Left ventricle myocardium inferior (tissue), 1 donor: ENCODE measurements at places on chromosomes 12 and 14. TPM values are rescaled to one million over a fixed set of nuclear protein-coding genes. Genes with fewer than 3 reads are reported as not detected.

DNA sequence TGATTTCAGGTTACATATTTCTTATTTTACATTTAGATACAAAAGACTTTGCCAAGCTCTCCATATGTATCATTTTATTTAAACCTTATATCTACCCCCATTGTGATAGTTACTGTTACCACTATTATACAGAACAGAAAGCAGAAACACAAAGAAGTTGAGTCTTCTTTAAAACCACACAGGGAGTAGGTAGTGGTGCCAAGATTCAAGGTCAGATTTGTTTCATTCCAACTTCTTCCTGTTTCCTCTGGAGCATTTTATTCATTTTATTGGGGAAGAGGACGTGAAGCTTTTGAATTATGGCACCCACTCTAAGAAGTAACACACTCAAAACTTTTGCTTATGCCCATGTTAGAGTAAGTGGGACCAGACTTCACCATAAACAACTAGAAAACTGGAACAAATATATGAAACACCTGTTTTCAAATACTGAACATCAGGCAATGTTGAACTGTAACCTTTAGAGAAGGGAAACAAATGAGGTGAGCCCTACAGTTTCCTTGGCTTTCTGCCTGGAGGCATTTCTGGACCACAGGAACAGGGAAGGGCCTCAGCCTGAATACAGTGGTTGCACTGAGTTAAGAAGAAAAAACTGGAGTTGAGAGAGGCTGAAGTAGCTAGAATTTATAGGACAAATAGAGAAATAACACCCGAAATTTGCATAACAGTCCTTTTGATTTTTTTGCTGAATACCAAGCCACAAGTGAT is 160.4 kb upstream of the SSTR1 start:
- no peak for DNase-seq
- no peak overlapping the region for H3K4me3 ChIP-seq
- no peaks in the 10 kb centered on the region for H3K36me3 ChIP-seq
- no peaks in the 10 kb centered on the region for H3K27me3 ChIP-seq
- H3K4me1 ChIP-seq, result no peaks in the 10 kb centered on the region

DNA sequence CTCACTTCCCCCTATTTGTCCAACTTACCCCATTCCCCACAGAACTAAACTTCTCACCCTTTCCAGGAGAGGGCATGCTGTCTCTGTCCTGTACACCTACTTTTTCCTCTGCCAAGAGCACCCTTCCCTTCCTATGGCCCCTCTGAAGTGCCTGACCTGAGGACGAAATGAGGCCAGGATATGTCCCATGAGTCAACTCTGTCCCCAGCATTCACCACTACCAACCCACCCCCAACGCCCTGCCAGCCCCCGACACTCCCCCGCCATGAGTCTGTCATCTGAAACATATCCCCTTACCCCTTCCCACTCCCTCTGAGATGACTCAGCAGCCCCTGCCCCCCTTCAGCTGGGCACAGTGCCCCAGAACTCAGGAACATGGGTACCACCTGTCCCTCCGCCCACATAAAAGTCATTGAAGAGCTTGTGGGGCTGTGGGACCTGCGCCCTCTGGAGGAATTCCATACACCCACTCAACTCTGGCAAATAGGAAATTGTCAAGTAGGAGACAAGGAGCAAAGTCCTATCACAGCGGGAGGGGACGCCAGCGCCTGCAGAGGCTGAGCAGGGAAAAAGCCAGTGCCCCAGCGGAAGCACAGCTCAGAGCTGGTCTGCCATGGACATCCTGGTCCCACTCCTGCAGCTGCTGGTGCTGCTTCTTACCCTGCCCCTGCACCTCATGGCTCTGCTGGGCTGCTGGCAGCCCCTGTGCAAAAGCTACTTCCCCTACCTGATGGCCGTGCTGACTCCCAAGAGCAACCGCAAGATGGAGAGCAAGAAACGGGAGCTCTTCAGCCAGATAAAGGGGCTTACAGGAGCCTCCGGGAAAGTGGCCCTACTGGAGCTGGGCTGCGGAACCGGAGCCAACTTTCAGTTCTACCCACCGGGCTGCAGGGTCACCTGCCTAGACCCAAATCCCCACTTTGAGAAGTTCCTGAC is 26.3 kb downstream of the ITGA7 start:
- peak; percentile 54 for DNase-seq
- H3K4me1 ChIP-seq, result peaks cover 24% of the 10 kb centered on the region
- H3K27me3 ChIP-seq, result no peaks in the 10 kb centered on the region
- peak overlapping the region; percentile 62 for H3K4me3 ChIP-seq

GRCh38 chr12:49951411-49952240 is 1.1 kb downstream of the AQP2 start:
- H3K27me3 ChIP-seq, result peaks cover 50% of the 10 kb centered on the region
- H3K27ac ChIP-seq, result no peak overlapping the region
- no peak for DNase-seq
- no peaks in the 10 kb centered on the region for H3K4me1 ChIP-seq
- no peak overlapping the region for H3K4me3 ChIP-seq

DNA sequence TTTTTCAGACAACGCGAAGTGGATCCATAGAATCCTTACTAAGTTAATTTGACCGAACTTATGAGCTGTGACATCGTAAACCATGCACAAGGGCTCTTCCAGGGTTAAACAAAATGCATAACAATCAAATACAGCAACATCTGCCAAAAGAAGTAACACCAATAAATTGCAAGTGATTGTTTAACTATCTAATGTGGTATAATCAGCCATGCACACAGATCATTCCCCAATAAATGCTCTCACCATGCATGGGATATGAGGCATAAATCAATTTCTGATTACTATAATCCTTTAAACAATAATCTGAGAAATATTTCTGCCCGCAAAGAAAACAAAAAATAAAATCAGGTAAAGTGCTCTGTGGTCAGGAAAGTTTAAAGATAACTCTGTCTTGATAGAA is 7.7 kb upstream of the PLEKHG7 start:
- no peak overlapping the region for H3K27ac ChIP-seq
- no peaks in the 10 kb centered on the region for H3K4me1 ChIP-seq
- H3K36me3 ChIP-seq, result no peaks in the 10 kb centered on the region
- DNase-seq, result no peak
- no peak overlapping the region for H3K4me3 ChIP-seq

- DNase-seq, result no peak
- no peaks in the 10 kb centered on the region for H3K36me3 ChIP-seq
- no peaks in the 10 kb centered on the region for H3K4me1 ChIP-seq
Measured at GRCh38 chr12:4068981-4069669, 195.9 kb upstream of the PARP11 start.

DNA sequence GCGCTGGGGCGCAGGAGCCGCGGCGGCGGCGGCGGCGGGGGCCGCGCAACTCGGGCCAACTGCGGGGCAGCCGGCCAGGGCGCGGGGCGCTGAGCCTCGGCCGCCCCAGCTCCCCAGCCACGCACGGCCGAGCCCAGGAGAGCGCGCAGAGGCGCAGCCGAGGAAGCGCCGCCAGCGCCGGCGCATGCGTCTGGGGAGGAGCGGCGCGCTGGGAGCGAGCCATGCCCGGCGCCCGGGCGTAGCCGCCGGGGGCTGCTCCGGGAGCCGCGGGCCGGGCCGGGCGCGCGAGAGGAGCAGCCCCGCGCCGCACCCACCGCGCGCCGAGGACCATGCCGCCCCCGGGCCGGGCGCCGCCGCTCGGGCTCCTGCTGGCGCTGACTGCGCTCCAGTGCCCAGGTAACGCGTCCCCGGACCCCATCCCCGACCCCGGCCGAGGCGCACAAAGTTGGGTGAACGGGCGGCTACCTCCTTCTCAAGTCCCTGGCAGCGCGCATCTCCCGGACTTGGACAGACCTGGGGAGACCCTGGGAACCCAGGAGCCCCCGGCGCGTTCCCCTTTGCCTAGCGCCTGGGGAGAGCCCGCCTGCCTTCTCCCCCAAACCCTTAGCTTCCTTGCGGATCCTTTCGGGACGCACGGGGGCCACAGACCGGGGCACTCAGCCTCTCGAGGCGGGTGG is 121.4 kb downstream of the AACS start:
- peaks cover 30% of the 10 kb centered on the region for H3K4me1 ChIP-seq
- no peak for DNase-seq
- no peak overlapping the region for H3K27ac ChIP-seq
- H3K4me3 ChIP-seq, result peak overlapping the region; percentile 67

- H3K4me3 ChIP-seq, result no peak overlapping the region
- H3K27ac ChIP-seq, result no peak overlapping the region
Measured at GRCh38 chr14:23185063-23185462, 1.6 kb upstream of the SLC7A8 start.

DNA sequence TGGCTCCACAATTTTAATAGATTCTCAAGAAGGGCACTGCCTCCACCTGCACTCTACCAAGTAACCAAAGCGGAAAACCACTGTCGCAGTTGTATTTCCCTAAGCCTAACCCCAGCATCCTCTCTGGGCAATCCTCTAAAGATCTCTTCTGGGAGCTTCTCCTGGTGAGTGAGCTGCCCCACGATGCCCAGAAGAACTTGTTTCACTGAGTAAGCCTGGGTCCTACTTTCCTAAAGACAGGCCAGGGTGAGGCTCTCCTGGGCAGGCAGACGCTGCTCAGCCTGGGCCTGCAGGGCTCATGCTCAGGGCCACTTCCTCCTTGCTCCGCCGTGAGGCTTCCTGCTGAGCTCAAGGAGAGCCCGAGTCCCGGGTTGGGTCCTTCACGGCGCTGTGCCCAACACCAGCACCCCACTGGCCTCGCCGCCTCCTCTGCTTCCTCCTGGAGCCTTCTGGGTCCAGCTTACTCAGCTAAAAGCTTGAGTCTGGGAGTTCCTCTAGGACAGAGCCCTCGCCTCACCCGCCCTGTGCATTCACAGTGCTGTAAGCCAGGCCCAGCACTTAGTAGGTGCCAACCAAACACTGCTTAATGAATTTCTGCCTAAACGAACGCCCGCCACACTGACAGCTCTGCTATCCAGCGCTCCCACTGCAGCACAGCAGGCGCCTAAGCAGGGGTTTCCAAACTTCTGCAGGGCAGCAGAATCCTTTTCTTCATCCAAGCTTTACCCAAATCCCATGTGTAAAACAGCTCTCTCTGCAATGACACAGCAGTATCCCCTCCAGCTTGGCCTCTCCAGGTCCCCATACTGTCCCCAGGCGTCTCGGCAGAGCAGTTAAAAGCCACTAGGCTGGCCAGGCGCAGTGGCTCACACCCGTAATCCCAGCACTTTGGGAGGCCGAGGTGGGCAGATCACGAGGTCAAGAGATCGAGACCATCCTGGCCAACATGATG is 5.7 kb downstream of the RAB35 start:
- peak overlapping the region; percentile 41 for H3K27ac ChIP-seq
- H3K4me3 ChIP-seq, result no peak overlapping the region
- no peaks in the 10 kb centered on the region for H3K27me3 ChIP-seq
- peak; percentile 71 for DNase-seq
- peaks cover 23% of the 10 kb centered on the region for H3K36me3 ChIP-seq
- peaks cover 65% of the 10 kb centered on the region for H3K4me1 ChIP-seq

- DNase-seq, result no peak
- no peak overlapping the region for H3K4me3 ChIP-seq
- peaks cover 10% of the 10 kb centered on the region for H3K27me3 ChIP-seq
- no peaks in the 10 kb centered on the region for H3K4me1 ChIP-seq
- H3K27ac ChIP-seq, result no peak overlapping the region
- H3K36me3 ChIP-seq, result no peaks in the 10 kb centered on the region
Measured at GRCh38 chr14:103378038-103378854, 7.0 kb upstream of the MARK3 start.

DNA sequence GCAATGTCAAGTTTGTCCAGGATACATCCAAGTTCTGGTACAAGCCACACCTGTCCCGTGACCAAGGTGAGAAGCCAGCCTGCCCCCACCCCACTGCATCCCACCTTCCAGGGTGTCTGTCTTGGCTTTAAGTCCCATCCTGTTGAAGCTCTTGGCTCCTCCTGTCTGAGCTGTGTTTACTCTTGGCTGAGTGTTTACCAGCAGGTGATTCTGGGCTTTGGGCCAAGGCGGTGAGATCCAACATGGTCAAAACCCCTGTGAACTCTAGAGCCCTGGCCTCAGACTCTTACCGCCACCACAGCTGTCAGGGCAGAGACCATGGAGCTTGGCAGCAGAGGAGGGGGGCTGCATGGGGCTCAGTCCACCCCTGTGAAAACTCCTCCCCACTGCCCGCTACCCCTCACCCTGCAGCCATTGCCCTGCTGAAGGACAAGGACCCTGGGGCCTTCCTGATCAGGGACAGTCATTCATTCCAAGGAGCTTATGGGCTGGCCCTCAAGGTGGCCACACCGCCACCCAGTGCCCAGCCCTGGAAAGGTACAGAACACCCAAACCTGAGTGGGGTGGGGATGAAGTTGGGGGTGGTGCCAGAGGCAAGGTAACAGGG is 11.6 kb downstream of the TNS2 start:
- H3K4me1 ChIP-seq, result peaks cover 99% of the 10 kb centered on the region
- no peaks in the 10 kb centered on the region for H3K27me3 ChIP-seq
- DNase-seq, result no peak

- H3K4me1 ChIP-seq, result no peaks in the 10 kb centered on the region
- no peak for DNase-seq
- no peaks in the 10 kb centered on the region for H3K36me3 ChIP-seq
- no peak overlapping the region for H3K4me3 ChIP-seq
- no peak overlapping the region for H3K27ac ChIP-seq
- no peaks in the 10 kb centered on the region for H3K27me3 ChIP-seq
Measured at GRCh38 chr12:68572661-68573060, 38.0 kb upstream of the RAP1B start.

DNA sequence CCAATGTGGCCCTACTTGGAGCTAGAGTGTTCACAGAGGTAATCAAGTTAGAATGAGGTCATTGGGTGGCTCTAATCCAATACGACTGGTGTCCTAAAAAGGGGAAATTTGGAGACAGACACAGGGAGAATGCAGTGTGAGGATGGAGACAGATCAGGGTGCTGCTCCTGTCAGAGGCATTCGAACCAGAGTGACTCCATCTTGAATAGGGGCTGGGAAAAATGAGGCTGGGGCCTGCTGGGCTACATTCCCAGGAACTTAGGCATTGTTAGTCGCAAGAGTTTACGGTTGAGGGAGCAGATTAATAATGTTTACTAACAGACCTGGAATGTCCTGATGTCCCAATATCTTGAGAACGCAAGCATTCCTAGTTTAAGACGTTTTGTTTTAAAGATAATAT is 20.2 kb downstream of the TNFAIP2 start:
- H3K4me1 ChIP-seq, result peaks cover 9% of the 10 kb centered on the region
- H3K27ac ChIP-seq, result no peak overlapping the region
- no peak overlapping the region for H3K4me3 ChIP-seq
- peaks cover 40% of the 10 kb centered on the region for H3K27me3 ChIP-seq
- H3K36me3 ChIP-seq, result no peaks in the 10 kb centered on the region
- no peak for DNase-seq

GRCh38 chr12:52964556-52965336 is 15.8 kb downstream of the KRT18 start:
- no peaks in the 10 kb centered on the region for H3K36me3 ChIP-seq
- DNase-seq, result no peak
- peak overlapping the region; percentile 11 for H3K4me3 ChIP-seq
- H3K4me1 ChIP-seq, result no peaks in the 10 kb centered on the region
- H3K27ac ChIP-seq, result no peak overlapping the region

GRCh38 chr14:96126783-96127271 is 77.8 kb upstream of the BDKRB2 start:
- H3K27me3 ChIP-seq, result peaks cover 15% of the 10 kb centered on the region
- no peaks in the 10 kb centered on the region for H3K36me3 ChIP-seq
- no peak for DNase-seq
- H3K27ac ChIP-seq, result no peak overlapping the region

GRCh38 chr14:99716850-99717681 is 33.0 kb downstream of the CYP46A1 start:
- H3K27ac ChIP-seq, result no peak overlapping the region
- H3K36me3 ChIP-seq, result no peaks in the 10 kb centered on the region
- H3K27me3 ChIP-seq, result no peaks in the 10 kb centered on the region
- H3K4me1 ChIP-seq, result no peaks in the 10 kb centered on the region

The DAO gene
- not detected for total RNA-seq

The GDF3 gene
- total RNA-seq, result 0.19 TPM

The PZP gene
- 0.36 TPM for total RNA-seq

The TCHP gene
- 10.4 TPM for total RNA-seq

The OTX2 gene
- not detected for total RNA-seq

The AMN gene
- not detected for total RNA-seq

The P2RX2 gene
- total RNA-seq, result not detected

The ZDHHC22 gene
- total RNA-seq, result not detected

The PFDN5 gene
- 399 TPM for total RNA-seq

The PRORP gene
- 23.6 TPM for total RNA-seq
